GM20000 (cell line): ENCODE measurements at places on chromosomes 16 and 17.

DNA sequence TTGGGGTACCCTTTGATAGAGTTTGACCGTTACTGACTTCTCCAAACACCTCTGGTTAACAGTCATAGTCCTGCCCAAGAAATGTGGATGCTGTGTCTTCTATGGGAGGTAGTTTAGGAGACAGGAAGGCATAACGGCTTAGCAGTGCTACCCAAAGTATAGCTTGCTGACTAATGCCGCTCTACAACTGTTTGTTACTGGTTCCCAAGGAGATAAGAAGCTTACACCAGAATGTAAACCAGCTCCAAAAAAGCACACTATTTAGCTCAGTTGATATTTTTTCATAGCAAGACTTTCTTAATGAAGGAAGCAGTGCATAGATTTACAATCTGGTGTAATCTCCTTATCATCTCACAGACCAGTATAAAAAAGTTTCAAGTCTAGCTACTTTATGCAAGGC is 95.7 kb downstream of the HS3ST3B1 start:
- DNase-seq = no peak

- DNase-seq = peak; percentile 58
Observed at GRCh38 chr17:41666237-41666641, 22.4 kb upstream of the EIF1 start.

DNA sequence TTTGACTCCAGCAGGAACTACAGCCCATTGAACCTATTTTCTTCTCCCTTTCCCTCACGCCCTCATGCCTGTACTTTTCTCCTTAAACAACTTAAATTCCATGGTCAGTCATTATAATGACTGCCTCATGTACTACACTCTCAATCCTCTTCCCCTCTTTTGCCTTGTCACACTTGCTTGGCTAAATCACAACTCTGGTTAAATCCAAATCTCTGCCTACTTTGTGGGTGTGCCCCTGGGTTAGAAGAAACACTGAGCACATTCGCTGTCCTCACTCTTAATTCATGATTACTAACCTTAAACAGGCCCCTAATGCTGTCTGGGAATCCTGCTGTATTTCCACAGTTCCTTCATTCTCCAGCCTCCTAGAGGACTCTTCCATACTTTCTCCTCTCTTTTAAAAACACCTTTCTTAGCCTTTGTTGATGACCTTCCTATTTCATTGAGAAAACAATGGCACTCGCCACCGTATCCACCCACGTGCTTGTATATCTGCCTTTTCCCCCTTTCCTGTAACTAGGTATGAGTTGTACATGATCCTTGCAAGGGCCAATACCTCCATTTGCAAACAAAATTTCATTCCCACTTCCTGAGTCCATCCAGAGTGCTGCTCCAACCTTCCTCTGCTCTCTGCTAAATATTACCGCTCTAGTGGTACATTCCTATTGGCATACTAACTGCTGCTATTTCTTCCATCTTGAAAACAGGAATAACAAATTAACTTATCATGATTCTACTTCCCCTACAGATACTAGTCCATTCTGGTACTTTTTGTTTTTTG is 28.9 kb downstream of the ZNRF1 start:
- no peak for DNase-seq

DNA sequence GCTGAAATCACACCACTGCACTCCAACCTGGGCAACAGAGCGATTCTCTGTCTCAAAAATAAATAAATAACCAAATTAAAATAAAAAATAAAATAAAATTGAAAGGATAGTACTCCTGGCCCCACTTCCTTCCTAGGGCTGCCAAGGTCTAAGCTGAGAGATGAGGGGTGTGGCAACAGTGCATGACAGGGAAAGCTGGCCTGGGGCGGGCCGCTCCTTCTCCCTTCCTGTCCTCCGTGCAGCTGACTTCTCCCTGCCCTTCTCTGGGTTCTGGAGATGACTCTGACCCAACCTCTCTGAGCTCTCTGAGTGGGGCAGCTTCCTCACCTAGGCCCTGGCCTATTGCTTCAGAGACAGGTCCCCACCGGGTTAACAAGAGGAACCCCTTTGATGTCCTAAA is 8.7 kb upstream of the SLC25A39 start:
- no peak for DNase-seq
